ENCODE measurements at places on chromosomes 2 and 18.
A peak's percentile ranks its signal among the peaks of the same experiment; 100 is the strongest.

- DNase-seq, result no peak
Measured at GRCh38 chr2:110126906-110127305, 11.3 kb upstream of the MALL start.

DNA sequence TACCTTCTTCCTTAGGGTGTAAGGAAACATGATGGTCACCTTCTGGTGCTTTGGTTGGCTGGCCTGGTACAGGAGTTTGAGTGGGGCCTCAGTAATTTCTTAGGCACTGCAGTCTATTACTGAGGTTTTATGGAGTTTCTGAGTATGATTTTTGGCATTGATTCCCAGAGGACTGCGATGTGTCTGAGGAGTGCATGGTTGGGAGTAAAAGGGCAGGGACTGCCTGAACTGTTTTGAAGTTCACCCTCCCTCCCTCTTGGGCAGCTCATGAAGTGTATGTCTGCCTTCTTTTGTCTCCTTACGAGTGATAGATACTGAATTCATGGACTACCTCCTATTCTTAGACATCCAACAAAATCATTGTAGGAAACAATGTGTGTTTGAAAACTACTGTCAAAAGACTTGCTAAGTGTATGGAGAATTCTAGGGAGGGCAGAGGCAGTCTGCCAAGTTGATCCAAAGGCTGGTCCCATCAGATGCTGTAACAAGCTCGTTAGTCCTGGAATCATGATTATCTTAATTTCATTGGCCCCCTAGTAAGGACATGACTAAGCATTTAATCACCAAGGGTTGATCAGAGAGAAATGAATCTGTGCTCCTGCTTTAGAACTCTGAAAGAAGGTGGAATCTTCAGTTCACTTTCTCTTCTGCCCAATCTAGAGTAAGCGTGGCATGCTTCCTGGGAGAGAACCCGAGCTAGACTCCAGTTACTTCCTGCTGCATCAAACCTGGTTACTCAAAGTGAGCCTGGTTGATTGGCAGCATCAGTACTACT lies 26.5 kb downstream of the LYPD6B start:
- no peak for DNase-seq

DNA sequence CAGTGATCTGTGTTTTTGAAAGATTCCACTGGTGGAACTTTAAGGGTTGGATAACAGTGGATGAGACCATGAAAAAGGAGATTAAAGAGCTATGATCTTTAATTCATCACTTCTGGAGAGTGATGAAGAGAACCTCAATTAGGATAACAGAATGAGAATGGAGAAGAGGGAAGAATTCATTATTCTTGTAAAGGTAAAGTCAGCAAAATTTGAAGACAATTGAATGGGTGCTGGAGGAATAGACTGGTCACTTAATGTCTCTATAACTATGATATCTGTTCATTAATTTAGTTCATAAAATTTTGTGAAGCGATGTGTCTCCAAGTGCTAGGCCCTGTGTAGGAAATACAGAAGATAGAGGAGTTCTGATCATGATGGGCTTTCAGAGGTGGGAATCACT lies 1013.2 kb upstream of the FANCL start:
- DNase-seq, result no peak

GRCh38 chr2:96890726-96891385 lies 21.0 kb upstream of the SEMA4C start:
- no peak for DNase-seq

GRCh38 chr2:201830666-201831065 lies 24.3 kb downstream of the CDK15 start:
- no peak for DNase-seq

DNA sequence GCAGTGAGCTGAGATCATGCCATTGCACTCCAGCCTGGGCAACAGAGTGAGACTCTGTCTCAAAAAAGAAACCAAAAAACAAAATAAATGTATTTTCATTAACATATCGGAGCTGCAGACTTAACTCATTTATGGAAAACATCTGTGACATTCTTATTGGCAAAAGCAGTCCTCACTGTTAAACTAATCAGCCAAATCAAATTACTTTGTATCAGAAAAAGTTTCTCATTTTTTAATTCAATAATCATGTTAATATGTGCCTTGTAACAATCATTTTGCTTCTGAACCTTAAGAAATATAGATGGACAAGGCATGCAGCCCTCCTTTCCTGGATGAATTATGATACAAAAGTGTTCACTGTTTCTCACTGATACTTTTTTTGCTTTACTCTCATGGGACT lies 18.0 kb upstream of the TP53I3 start:
- no peak for DNase-seq

DNA sequence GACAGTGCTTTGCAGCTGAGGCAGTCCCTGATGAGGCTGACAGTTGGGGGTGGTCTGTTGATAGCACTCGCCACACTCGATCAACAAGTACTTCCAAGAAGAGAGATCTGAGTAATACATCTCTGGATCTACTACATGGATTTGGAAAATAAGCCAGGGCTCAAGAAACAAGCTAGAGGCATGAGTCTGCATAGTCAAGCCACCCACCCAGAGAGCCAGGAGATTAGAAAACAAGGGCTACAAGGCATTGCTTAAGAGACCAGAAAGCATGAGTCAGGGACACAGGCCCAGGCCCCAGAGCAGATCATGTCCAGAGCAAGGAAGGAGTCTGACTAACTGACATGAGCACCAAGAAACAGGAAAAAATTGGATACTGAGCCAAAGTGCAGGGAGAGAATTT lies 196.9 kb upstream of the CWC22 start:
- no peak for DNase-seq

DNA sequence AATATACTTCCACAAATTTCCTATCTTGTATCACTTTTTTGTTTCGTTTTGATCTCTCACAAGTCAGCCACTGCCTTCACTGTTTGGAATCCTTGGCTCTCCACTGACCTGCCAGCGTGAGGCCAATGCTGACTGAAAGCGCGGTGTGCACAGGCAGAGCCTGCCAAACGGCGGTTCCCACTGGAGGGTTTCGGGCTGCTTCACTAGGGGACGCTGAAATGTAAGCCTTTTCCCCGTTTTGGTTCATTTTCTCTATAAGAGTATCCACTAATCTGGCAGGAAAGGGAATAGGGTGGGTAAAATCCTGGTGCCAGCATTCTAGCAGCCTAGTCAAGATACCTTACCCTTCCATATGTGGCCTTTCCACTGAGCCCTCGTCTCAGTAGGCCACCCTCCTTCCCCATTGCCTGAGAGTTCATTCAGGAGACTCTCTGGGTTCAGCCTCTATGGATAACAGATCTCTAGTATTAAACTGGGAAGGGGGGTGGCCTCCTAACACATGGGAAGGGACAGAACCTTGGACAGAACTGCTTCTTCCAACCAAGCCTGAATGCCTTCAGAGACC lies 91.5 kb downstream of the DYM start:
- DNase-seq, result no peak

DNA sequence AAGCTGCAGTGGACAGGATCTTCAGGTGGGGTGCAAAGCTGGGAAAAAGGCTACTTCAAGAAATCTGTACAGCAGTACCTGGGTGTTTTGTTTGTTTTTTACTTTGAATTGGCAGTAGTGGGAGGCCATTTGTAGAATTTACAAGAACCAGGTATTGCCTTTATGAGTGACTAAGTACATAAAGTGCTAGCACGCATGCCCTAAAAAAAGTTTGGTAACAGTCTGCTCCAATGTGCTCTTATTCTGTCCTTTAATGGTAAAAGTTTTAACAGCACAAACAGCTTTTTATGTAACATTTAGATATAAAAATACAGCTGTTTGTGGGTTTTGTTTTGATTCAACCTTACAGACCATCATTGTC lies 17.2 kb downstream of the REV1 start:
- DNase-seq, result no peak

DNA sequence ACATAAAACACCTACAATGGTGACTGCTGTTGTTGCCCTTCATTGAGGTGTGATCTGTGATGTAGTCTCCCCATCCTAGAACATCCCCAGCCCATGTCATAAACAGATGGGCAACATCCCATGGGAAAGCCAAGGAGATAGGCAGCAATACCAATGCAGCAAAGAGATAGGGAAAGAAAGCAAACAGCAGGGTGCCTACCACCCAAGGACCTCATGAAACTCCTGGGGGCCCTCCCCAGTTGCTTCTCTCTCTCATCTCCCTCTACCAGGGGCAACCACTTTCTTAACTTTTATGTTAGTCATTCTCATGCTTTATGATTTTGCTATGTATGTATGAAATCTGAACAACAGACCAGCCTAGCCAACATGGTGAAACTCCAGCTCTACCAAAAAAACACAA lies 8.1 kb upstream of the ITPRIPL1 start:
- no peak for DNase-seq

GRCh38 chr18:54240629-54241107 lies 16.2 kb upstream of the MBD2 start:
- DNase-seq, result peak; percentile 81

DNA sequence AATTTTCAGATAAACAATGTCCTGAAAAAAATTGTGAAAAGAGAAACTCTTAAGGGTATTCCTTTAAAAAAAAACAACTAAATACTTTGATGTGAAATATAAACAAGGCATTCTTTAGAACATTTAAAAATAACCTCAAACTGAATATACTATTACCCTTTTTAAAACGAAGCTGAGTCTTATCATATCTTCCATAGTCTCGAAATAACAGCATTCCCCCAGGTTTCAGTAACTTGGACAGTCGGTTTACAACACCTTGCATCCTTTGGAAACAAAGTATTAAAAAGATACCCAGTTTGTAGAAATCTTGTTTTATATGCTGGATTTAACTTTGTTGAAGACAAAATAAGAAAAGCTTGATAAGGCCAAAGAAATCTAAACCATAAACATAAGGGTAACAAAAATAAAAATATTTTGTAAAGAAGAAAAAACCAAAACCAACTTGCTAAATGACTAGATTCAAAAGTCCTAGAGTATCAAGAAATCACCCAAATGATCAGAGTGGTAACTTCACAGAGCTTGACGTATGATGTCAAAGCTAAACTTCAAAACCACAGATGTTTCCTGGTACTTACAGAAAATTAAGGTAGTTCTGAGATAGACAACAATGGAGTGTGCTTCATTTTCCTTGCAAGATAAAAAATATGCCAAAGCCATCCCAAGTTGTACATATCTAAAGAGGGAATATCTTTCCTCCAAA lies 107.8 kb downstream of the METTL8 start:
- no peak for DNase-seq

Measured in HL-60 (cell line).